ENCODE measurements at places on chromosomes 4 and X. TPM values are rescaled to one million over a fixed set of nuclear protein-coding genes. Genes with fewer than 3 reads are reported as not detected.

The JADE1 gene
- polyA plus RNA-seq: 49.0 TPM

The TAF7L gene
- polyA plus RNA-seq: 0.35 TPM

The ARHGEF6 gene
- 14.8 TPM for polyA plus RNA-seq

The MAGEA11 gene
- not detected for polyA plus RNA-seq

The LDB2 gene
- 108 TPM for polyA plus RNA-seq

The SLC10A6 gene
- polyA plus RNA-seq: 0.17 TPM

The FAM53A gene
- polyA plus RNA-seq: 3.6 TPM

The EREG gene
- not detected for polyA plus RNA-seq

The PAGE2B gene
- polyA plus RNA-seq: not detected

The GLRB gene
- polyA plus RNA-seq: 15.5 TPM

The MAP3K15 gene
- 5.3 TPM for polyA plus RNA-seq

The BBS12 gene
- 15.7 TPM for polyA plus RNA-seq

The MGARP gene
- polyA plus RNA-seq: 0.61 TPM

The HOPX gene
- 17.7 TPM for polyA plus RNA-seq

The FAT1 gene
- 243 TPM for polyA plus RNA-seq

The MAPK10 gene
- 50.7 TPM for polyA plus RNA-seq

The GLOD5 gene
- polyA plus RNA-seq: 1.5 TPM

The FGFBP1 gene
- 0.14 TPM for polyA plus RNA-seq

The PPBP gene
- 55.2 TPM for polyA plus RNA-seq

The FHIP1A gene
- polyA plus RNA-seq: 5.2 TPM

The TKTL1 gene
- polyA plus RNA-seq: 0.26 TPM

The BEX3 gene
- polyA plus RNA-seq: 591 TPM

The TIGD4 gene
- polyA plus RNA-seq: 2.2 TPM

The BST1 gene
- polyA plus RNA-seq: 12.8 TPM

The F9 gene
- polyA plus RNA-seq: not detected

The TRIM60 gene
- polyA plus RNA-seq: not detected

The HNRNPDL gene
- 645 TPM for polyA plus RNA-seq

The PHEX gene
- polyA plus RNA-seq: 0.30 TPM

The ADRA2C gene
- polyA plus RNA-seq: 9.8 TPM

The SLIT2 gene
- polyA plus RNA-seq: 52.6 TPM

The PAGE2 gene
- not detected for polyA plus RNA-seq

The GAGE12H gene
- polyA plus RNA-seq: not detected

The ESX1 gene
- polyA plus RNA-seq: not detected

The CFP gene
- 1.2 TPM for polyA plus RNA-seq

The GAGE1 gene
- not detected for polyA plus RNA-seq

The IL2RG gene
- polyA plus RNA-seq: 1.3 TPM

The RASSF6 gene
- 6.7 TPM for polyA plus RNA-seq

The P2RY4 gene
- 0.18 TPM for polyA plus RNA-seq

The GAGE13 gene
- polyA plus RNA-seq: not detected

The MTMR8 gene
- 2.1 TPM for polyA plus RNA-seq

The GAGE12F gene
- polyA plus RNA-seq: not detected

The UGT8 gene
- 75.7 TPM for polyA plus RNA-seq

The SYP gene
- polyA plus RNA-seq: 1.5 TPM

The CWH43 gene
- polyA plus RNA-seq: 6.3 TPM

The NEIL3 gene
- 5.2 TPM for polyA plus RNA-seq

The RADX gene
- polyA plus RNA-seq: 7.1 TPM

The SOX3 gene
- not detected for polyA plus RNA-seq

The EGF gene
- polyA plus RNA-seq: 3.5 TPM

The TMEM31 gene
- polyA plus RNA-seq: 1.4 TPM

The UGT2B15 gene
- 0.06 TPM for polyA plus RNA-seq

The CYLC1 gene
- not detected for polyA plus RNA-seq
